ENCODE measurements at places on chromosomes 2 and 18. TPM values are rescaled to one million over a fixed set of nuclear protein-coding genes. Genes with fewer than 3 reads are reported as not detected.

The PCGF1 gene
- total RNA-seq, result 29.4 TPM

The NYAP2 gene
- total RNA-seq, result not detected

The PCARE gene
- not detected for total RNA-seq

The DSG3 gene
- not detected for total RNA-seq

The CEP76 gene
- 13.8 TPM for total RNA-seq

The SNORC gene
- total RNA-seq, result 0.32 TPM

The COMMD1 gene
- total RNA-seq, result 49.9 TPM

The MATN3 gene
- total RNA-seq, result 8.2 TPM

The ANKRD29 gene
- total RNA-seq, result 5.8 TPM

The USP14 gene
- total RNA-seq, result 27.9 TPM

The ZFAND2B gene
- 34.0 TPM for total RNA-seq

The SCN7A gene
- 0.06 TPM for total RNA-seq

The MROH2A gene
- not detected for total RNA-seq

The SGO2 gene
- 43.1 TPM for total RNA-seq

GRCh38 chr2:102317715-102318114, 6.4 kb downstream of the IL1RL1 start:
- no peak for DNase-seq

DNA sequence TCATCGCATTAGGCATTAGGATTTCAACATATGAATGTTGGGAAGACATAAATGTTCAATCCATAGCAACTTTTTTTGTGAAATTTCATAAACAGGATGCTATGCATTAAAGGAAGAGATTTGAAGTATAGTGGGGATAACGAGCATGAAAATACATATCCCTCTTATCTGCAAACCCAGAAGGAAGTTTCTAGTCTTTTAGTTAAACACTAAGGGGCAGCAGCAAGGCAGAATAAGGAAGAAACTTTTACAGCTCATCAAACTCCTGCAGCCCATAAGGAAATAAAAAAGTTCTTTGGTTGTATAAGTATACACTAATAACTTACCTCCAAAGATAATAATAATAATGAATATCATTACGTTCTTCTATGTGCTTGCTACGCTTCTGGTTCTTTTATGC, 81.5 kb downstream of the CD226 start:
- DNase-seq, result no peak

GRCh38 chr2:46461011-46461674, 18.2 kb upstream of the TMEM247 start:
- peak; percentile 40 for DNase-seq

DNA sequence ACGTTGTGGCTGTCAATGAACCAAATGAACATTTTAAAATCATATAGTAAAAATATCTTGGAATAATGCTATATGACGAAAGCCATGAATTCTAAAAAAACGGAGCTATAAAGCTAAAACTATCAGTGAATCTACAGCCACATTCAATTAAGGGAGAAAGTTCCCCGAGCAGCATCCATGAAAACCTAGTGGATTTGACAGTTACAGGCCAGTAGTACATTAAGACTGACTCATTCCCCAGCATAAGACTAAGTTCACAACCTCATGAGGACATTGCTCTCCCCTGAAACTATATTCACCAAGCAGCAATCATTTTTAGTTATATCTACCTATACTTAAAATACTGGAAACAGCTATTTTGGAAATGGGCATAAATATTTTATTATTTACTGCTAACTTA, 36.6 kb downstream of the KIDINS220 start:
- no peak for DNase-seq

DNA sequence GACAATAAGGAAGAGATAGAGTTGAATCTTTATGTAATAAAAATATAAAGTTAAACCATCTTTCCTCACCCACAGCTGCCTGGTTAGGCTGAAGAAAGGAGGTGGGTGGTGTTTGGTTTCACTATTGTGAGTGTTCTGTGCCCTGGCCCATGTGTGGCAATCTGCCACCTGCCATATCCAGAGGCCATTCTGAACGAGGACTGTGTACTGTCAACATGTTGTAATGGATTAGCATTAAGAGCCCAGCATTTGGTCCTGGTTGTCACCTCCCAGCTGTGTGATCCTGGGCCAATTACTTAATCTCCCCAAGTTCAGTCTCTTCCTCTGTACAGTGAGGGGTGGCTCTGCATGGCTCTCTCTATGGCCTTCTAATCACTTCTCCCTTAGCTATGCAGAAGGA, 118.2 kb upstream of the SEC11C start:
- DNase-seq, result peak; percentile 12

DNA sequence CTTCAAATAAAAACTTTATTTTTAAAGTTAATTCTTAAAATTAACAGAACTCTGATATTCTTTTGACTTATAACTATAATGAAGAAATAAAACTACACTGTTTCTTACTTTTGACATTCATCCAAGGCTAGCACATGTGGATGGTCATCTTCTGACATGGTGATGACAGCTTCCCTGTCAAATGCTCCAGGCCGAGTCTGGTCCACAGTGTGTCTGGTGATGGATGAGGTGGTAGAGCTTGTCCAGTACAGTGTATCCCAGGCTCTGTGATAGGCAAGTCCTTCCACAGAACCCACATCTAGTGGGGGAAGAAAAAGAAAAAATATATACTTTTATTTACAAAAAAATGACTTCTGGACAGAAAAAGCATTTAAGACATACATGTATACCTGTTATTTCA, 1529.5 kb downstream of the LRP1B start:
- no peak for DNase-seq

- DNase-seq, result no peak
Measured at GRCh38 chr2:214807653-214808052, 1.8 kb downstream of the BARD1 start.

DNA sequence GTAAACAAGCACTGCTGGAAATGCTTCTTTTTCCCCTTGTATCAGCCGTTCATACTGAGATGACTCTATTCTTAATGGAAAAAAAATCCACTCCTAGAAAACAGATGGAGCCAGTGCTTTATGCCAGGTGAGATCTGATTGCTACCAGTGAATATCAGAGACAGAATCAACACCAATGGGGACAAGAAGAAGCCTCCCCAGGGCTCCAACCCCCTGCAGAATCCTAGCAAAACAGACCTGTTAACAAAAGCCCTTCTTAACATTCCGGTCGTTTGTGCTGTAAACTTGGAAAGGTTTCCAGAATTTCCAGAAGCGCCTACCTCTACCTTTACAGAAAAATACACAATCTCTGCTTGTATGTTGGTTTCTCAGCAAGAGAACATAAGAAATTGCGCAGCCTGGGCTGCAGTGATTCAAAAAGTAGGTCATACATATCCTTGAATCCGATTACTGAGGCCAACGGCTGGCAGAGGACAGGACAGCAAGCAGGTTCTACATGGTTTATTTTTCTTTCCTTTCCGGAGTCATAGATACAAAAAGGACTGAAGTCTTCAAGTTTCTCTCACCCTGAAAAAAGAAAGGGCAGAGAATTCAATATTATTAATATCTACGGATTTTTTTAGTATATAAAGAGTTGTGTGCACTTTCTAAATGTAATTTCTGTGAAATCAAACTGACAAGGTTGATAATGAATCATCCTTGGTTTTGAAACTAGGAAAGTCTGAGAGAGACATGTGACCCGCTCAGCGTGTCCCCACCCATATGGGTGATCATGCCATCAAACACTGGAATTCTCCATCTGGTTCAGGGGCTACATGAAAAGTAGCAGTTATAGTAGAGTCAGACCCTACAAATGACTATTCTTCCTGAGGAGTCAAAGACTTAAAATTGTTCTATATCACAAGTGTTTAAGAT, 266.7 kb upstream of the MGAT5 start:
- no peak for DNase-seq

- peak; percentile 81 for DNase-seq
Measured at GRCh38 chr2:174787487-174788205, 23.4 kb upstream of the CHRNA1 start.

DNA sequence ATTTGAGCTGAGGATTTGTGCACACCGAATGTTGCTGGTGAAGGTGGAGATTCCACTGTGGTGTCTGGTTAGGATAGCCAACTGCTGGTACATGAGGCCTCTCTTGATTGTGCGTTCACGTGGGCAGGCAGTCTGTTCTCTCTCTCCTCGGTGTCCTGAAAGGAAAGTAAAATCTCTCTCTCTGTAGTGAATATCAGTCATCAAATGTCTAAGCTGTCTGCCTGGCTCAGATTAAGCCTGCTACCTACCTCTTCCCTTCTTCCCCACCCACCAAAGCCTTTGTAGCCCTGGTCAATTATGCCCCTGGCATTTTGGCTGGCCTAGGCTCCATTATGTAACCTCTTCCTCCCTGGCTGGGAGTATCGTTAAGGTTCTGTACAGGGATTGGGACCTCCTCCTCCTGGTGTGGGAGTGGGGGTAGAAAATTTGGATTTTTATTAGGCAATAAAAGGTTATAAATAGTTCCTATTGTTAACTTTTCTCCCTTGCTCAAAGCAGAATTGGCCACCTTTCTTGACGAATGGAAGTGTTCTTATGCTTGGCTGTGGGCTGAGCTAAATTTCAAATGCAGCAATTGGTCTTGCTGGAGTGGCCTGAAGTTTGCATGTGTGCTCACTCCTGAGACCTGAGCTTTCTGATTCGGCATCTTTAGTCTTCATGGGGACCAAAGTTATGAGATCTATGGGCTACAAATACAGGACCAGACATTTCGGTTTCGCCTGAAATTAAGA, 148.8 kb downstream of the WDSUB1 start:
- DNase-seq, result no peak

GRCh38 chr2:44751754-44752479, 189.6 kb upstream of the SIX3 start:
- DNase-seq, result peak; percentile 11

- no peak for DNase-seq
Measured at GRCh38 chr2:201880579-201880978, 74.2 kb downstream of the CDK15 start.

DNA sequence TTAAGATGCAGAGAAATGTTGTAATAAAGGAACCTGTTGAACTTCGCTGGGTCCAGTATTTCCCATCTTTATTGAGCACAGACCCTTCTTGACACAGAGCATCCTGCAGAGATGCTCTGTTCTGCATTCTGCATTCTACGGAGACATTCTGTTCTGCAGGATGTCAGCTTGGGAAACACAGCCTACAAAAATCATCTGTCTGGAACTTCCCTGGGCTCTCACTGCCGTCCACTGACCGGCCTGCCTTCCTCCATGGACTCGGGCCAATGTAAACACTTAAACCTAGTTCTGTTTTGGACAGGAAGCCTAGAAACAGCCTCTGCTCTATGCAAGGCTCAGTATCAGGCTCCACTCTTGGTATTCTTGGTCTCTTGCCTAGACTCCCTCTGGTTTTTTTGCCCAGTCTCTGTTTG, 90.0 kb upstream of the PPP1CB start:
- DNase-seq, result peak; percentile 91

DNA sequence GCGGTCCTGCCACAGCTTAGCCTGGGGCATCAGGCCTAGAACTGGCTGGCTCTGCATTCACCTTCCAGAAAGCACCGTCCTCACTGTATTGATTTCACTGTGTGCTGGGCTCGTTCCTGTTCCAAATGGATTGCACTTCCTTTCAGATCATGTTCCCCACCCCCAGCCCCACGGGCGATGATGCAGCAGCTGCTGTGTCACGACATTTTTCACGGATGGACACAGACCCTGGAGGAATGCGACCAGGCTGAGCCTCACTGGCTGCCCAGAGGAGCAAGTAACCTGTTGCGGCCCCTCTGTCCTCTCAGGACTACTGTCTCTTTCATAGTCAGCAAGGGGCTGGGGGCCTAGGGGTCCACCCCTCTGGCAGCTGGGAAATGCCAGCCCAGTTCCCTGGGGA, 50.3 kb downstream of the CAPN13 start:
- DNase-seq, result no peak

DNA sequence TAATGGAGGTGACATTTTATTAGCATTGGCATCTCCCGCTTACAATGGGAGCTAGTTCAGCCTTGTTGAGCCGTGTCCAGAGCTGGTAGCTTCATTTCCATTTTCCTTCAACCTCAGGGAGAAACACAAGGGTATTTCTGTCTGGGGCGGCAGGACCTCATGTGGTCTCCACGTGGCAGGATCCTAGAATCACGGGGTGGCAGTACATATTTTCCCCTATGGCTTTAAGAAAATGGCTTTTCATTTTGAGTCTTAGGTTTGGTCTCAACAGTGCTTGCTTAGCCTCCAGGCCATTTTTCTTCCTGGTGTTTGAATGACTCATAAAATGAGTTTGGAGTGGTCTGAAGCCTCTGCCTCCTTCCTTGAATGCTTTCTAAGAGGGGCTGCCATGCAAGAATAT, 20.3 kb downstream of the CABLES1 start:
- no peak for DNase-seq

DNA sequence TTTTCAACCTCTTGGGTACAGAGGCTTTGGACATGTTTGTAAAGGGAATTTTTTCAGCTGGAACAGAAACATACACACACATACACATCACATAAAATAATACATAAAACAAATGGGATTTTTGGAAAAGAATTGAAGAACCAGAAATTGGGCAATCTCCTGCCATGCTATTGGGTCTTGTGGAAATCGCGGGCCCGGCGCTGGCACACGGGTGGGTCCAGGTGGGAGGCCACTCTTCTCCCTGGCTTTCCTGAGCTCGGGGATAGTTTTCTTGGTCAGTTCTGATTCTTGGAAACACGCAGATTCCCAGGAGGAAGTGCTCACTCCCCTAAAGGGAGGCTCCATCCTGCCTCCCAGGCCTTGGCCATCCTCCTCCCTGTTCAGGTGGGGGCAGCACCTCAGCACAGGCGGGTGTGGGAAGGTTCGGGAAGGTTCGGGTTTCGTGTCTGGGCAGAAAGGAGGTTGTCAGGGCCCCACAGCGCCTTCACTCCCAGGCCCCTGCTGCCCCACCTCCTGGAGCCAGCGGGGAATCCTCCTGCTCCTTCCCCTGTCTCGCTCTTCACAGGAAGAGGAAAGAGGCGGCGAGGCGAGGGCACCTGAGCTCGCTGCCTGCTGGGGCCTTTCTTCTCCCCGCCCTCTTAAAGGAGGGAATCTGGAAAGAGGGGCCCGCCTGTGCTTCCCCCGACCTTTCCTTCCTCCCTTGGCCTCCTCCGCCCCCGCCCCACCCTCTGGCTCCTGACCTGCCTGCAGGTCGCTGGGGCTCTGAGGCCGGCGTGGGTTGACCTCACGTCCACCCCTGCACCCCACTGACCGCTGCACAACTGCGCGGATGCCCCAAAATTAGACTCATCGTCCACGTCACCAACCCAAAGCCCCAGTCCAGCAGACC, 97.8 kb upstream of the PXDN start:
- DNase-seq, result no peak

DNA sequence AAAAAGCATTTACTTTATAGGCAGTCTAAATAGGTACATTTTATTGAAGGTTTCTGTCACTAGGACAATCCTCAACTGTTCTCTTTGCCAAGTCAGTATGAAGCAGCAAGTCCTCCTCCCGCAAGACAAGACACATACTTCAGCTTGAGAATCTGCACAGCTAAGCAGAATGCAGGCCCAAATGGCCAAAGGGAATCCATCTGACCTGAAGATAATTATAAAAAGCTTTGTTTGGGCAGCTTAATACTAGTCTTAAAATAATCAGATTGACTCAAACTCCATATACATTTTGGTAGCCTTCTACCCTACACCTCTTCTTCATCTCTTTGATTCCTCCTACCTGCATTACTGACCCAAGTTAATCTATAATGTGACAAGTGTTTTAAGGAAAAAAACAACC, 1.8 kb downstream of the LANCL1 start:
- no peak for DNase-seq
